ENCODE measurements at places on chromosomes 2 and 18. TPM values are rescaled to one million over a fixed set of nuclear protein-coding genes. Genes with fewer than 3 reads are reported as not detected.

Gene HRH4
- not detected for total RNA-seq

Gene FTCDNL1
- total RNA-seq = 5.2 TPM

Gene SLC5A7
- not detected for total RNA-seq

DNA sequence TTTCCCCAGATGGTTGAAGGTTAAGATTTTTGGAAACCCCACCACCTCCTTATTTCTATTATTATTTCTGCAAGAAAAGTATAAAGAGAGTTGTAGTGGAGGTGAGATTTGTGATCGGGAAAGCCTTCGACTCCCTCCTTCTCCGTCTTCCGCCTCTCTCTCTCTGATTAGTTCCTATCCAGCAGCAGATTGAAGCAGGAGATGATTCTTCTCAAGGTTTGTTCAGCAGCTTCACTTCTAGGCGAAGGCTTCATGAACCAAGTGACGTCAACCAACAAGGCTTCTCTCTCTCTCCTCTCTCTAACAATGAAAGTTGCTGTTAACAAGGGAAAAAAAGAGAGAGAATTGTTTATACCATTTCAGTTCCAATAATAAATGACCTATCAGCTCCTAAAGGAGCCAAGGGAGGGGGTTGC lies at the start of gene BAZ2B:
Gene BAZ2B, minus strand, starts transcription at position 263 of the 416 bp plus-strand sequence. CDS start 137,829 bp downstream, outside the sequence.
- no peak for DNase-seq
- H3K4me3 ChIP-seq = peak within 1 kb of the TSS; percentile 77
- H3K27me3 ChIP-seq = no peaks in the 10 kb centered on the region
- peaks cover 26% of the 10 kb centered on the region for H3K4me1 ChIP-seq
- H3K27ac ChIP-seq = peak within 1 kb of the TSS; percentile 99
- no peaks in the 10 kb centered on the region for H3K36me3 ChIP-seq

- no peaks in the 10 kb centered on the region for H3K27me3 ChIP-seq
- no peaks in the 10 kb centered on the region for H3K4me1 ChIP-seq
- no peak for DNase-seq
- H3K27ac ChIP-seq = no peak overlapping the region
Observed at GRCh38 chr18:62979176-62979575, 263.8 kb downstream of the PHLPP1 start.

DNA sequence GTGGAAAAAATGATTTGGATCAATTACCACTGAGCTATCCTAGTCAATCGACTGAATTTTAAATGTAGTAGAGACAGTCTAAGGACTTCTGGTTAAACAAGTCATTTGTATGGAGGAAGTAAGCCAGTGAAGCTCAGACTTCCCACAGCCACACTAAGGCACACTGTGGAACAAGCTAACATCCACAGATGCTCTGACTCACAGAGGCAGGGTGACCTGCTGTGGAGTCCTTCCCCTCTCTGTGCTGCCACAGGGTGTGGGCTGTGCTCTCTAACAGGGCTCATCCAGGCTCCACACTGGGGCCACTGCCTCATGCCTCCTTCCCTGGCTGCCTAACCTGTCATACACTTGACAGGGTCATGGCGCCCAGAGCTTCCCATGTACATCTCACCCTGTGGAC lies 351.0 kb downstream of the GALR1 start:
- H3K27me3 ChIP-seq = no peaks in the 10 kb centered on the region
- H3K4me1 ChIP-seq = no peaks in the 10 kb centered on the region
- no peak for DNase-seq
- no peaks in the 10 kb centered on the region for H3K36me3 ChIP-seq
- H3K4me3 ChIP-seq = no peak overlapping the region

DNA sequence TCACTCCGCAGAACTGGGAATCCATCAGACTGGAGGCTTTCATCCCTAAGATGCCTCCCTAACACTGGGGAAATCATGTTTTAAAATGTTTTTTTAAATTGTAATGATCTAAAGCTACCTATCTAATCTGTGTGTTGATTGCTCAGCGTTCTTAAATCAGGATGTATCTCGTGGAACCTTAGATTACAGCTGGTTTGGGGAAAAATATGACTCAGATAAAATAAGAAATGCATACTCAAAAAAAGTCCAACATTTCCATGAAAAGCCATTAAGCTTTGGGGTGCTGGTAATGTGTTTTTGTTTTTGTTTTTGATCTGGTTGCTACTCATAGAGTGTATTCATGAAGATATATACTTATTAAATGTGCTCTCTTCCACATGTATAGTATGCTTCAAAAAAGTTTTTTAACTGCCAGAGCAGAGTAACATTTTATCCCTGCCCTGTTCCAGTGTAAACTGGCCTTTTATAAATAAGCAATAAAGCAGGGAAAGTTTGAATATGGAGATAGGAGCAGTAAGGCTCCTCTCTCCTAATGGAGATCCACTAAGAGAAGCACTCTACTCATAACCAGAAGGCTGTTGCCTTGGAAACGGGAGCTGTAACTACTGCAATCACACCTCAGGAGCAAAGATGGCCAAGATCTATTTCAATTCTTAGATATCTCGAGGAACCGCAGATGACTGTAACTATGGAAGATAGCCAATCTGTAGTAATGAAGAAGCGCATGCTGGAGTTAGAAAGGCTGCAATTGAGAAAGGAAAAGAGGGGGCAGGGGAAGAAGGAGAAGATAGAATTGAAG lies 41.6 kb downstream of the ANKRD44 start:
- no peak overlapping the region for H3K4me3 ChIP-seq
- no peaks in the 10 kb centered on the region for H3K27me3 ChIP-seq
- H3K4me1 ChIP-seq = peaks cover 8% of the 10 kb centered on the region
- H3K27ac ChIP-seq = no peak overlapping the region
- no peaks in the 10 kb centered on the region for H3K36me3 ChIP-seq

Gene QPCT
- total RNA-seq = 1.7 TPM

DNA sequence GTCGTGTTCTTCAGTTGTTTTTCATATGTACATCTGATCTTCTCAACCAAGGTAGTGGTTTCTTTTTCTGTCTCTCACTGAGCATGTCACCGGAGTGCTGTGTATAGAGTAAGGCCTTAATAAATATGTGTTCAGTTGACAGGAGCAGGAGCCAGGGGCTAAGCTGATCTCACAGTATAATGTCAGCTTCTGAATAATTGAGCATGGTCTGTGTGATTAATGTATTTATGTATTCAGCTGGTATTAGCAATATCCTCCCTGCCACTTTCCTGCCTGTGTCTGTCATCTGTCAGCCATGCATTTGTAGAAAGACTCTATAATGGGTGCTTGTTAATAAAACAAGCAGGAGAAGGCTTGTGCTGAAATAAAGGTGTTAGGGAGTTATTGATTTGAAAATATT lies 198.9 kb downstream of the ADCYAP1 start:
- H3K27ac ChIP-seq = no peak overlapping the region
- H3K27me3 ChIP-seq = no peaks in the 10 kb centered on the region
- no peak for DNase-seq
- H3K4me1 ChIP-seq = peaks cover 5% of the 10 kb centered on the region
- H3K36me3 ChIP-seq = no peaks in the 10 kb centered on the region

- no peak overlapping the region for H3K27ac ChIP-seq
- peaks cover 88% of the 10 kb centered on the region for H3K36me3 ChIP-seq
- H3K4me1 ChIP-seq = peaks cover 4% of the 10 kb centered on the region
- no peak for DNase-seq
- no peaks in the 10 kb centered on the region for H3K27me3 ChIP-seq
Observed at GRCh38 chr2:10783421-10783820, 29.2 kb downstream of the PDIA6 start.

DNA sequence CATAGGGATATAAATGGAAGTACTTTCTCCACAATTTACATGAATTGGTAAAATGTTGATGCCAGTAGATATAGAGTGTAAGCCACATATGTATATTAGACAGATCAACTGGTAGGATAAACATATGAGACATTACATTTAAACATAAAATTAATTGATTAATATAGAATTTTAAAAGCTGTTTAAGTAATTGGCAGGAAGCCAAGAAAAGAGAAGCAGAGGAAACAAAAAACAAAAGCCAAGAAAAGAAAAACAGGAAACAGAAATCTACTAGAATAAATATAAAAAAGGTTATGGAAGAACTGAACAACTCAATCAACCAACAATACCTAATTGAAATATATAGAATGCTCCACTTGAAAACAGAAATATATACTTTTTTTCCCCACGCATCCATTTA lies 920.1 kb upstream of the TMEFF2 start:
- no peaks in the 10 kb centered on the region for H3K4me1 ChIP-seq
- H3K27me3 ChIP-seq = no peaks in the 10 kb centered on the region
- no peak overlapping the region for H3K4me3 ChIP-seq

GRCh38 chr18:2794159-2794558 lies 52.6 kb upstream of the EMILIN2 start:
- no peak overlapping the region for H3K27ac ChIP-seq
- H3K4me1 ChIP-seq = no peaks in the 10 kb centered on the region
- peaks cover 84% of the 10 kb centered on the region for H3K36me3 ChIP-seq
- H3K27me3 ChIP-seq = no peaks in the 10 kb centered on the region
- DNase-seq = no peak

- H3K4me1 ChIP-seq = no peaks in the 10 kb centered on the region
- no peak for DNase-seq
- H3K27ac ChIP-seq = no peak overlapping the region
- no peaks in the 10 kb centered on the region for H3K27me3 ChIP-seq
- H3K4me3 ChIP-seq = no peak overlapping the region
- no peaks in the 10 kb centered on the region for H3K36me3 ChIP-seq
Observed at GRCh38 chr2:67436221-67436620, 39.1 kb downstream of the ETAA1 start.

- no peaks in the 10 kb centered on the region for H3K27me3 ChIP-seq
- H3K4me1 ChIP-seq = no peaks in the 10 kb centered on the region
- H3K4me3 ChIP-seq = no peak overlapping the region
- no peak overlapping the region for H3K27ac ChIP-seq
Observed at GRCh38 chr2:182924306-182924705, 57.9 kb upstream of the FRZB start.

Gene NCKAP5
- total RNA-seq = 4.3 TPM

DNA sequence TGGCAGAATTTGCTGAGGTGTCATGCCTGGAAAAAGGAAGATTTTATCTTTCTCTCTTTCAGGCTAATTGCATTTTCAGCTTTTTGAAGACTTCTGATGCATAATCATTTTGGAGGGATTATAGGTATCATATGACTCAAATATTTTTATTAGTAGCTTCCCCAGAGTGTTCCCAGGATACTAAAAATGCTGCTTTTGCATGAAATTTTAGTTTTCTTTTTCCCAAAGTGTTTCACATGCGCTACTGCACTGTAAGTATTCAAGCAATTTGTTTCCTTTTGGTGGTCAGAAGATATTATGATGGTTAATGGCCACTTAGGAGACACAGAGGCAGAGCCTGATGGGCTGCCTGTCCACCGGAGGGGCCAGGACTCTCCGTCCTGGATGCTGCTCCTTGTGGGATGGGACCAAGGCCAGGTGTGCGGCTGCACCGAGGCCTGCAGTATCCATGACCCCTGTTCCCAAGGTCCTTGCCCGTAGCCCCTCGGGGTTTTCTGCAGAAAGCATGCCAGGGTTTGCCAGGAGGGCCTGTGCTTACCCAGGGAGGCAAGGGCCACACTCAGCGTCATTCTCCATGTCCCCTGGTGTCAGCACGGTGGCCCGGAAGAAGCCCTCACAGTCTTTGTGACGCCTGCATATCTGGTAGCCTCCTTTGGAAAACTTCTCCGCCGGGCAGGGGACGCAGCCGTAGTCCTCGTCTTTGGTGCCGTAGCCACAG lies 60.2 kb downstream of the EDAR start:
- no peaks in the 10 kb centered on the region for H3K27me3 ChIP-seq
- DNase-seq = no peak
- H3K27ac ChIP-seq = no peak overlapping the region
- no peaks in the 10 kb centered on the region for H3K4me1 ChIP-seq
- no peak overlapping the region for H3K4me3 ChIP-seq

Gene PDE11A
- total RNA-seq = 1.7 TPM

Gene IGFBP2
- total RNA-seq = 40.6 TPM

- no peaks in the 10 kb centered on the region for H3K27me3 ChIP-seq
- H3K36me3 ChIP-seq = no peaks in the 10 kb centered on the region
- H3K4me3 ChIP-seq = no peak overlapping the region
- DNase-seq = no peak
- no peak overlapping the region for H3K27ac ChIP-seq
Observed at GRCh38 chr2:216104691-216105090, 4.5 kb upstream of the XRCC5 start.

Gene CD8A
- 0.45 TPM for total RNA-seq

DNA sequence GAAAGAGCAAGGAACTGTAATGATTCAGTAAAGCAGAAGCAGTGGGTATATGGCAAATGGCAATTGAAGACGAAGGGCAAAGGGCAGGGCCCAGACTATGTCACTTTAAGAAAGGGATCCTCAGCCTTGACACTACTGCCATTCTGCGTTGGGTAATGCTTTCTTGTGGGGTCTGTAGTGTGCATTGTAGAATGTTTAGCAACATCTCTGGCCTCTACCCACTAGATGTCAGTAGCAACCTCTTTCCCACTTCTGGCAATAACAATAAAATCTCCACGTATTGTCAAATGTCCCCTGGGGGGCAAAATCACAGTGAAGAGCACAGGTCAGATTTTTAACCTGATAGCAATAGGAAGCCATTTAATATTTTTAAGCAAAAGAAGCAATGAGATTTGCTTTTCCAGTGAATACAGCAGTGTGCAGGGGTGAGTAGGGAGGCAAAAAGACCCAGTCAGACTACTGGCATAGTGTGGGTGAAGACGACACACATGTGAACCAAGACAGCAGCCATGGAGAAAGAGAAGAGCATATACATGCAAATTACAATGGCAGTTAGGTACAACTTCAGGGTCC lies 209.5 kb downstream of the DYM start:
- no peak for DNase-seq
- H3K27me3 ChIP-seq = no peaks in the 10 kb centered on the region
- H3K4me3 ChIP-seq = no peak overlapping the region
- peaks cover 18% of the 10 kb centered on the region for H3K4me1 ChIP-seq
- H3K36me3 ChIP-seq = peaks cover 27% of the 10 kb centered on the region

Gene LPIN2
- total RNA-seq = 12.5 TPM

DNA sequence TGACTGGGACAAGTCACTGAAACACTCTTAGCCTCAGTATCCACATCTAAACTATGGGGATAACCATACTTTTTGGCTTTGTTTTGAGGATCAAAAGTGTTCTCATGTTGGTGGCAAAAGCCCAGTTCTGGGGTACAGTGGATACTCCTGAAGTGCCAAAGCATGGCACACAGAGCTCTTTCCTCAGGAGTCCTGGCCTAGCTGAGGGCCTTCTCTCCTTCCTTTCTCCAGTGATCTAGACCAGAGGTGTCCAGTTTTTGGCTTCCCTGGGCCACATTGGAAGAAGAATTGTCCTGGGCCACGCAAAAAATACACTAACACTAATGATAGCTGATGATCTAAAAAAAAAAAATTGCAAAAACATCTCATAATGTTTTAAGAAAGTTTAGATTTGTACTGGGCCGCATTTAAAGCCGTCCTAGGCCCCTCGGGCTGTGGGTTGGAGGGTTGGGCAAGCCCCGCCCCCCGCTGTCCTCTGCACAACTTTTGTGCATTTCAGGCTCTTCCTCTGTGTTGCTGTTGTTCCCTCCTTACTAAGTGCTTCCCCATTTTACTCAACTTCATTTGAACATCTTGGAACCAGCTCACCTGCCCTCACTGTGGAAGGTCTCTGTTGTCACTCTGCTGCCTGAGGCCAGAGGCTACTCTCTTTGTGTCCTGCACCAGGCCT lies 337.0 kb downstream of the CYRIA start:
- DNase-seq = no peak
- no peak overlapping the region for H3K27ac ChIP-seq
- H3K36me3 ChIP-seq = no peaks in the 10 kb centered on the region
- H3K4me1 ChIP-seq = no peaks in the 10 kb centered on the region
- H3K4me3 ChIP-seq = no peak overlapping the region

All from heart right ventricle (tissue), 16 donors.